ENCODE measurements at places on chromosomes 7 and 10. TPM values are rescaled to one million over a fixed set of nuclear protein-coding genes. Genes with fewer than 3 reads are reported as not detected.

NANOS1 gene
- not detected for polyA plus RNA-seq

PLXDC2 gene
- polyA plus RNA-seq, result not detected

YAE1 gene
- polyA plus RNA-seq, result 20.6 TPM

GARIN1A gene
- polyA plus RNA-seq, result not detected

EPHB6 gene
- polyA plus RNA-seq, result 10.2 TPM

TUBAL3 gene
- polyA plus RNA-seq, result not detected

BTBD16 gene
- not detected for polyA plus RNA-seq

BRAF gene
- polyA plus RNA-seq, result 8.9 TPM

SNX8 gene
- 5.6 TPM for polyA plus RNA-seq

UPK3B gene
- polyA plus RNA-seq, result not detected

HECW1 gene
- not detected for polyA plus RNA-seq

ERVW-1 gene
- polyA plus RNA-seq, result not detected

SPDYE11 gene
- 0.14 TPM for polyA plus RNA-seq

HKDC1 gene
- polyA plus RNA-seq, result 4.3 TPM

OR6B1 gene
- not detected for polyA plus RNA-seq

AKR1C4 gene
- polyA plus RNA-seq, result not detected

IRF5 gene
- 0.20 TPM for polyA plus RNA-seq

INMT gene
- polyA plus RNA-seq, result not detected

IDI2 gene
- not detected for polyA plus RNA-seq

NACAD gene
- 0.15 TPM for polyA plus RNA-seq

CDHR3 gene
- polyA plus RNA-seq, result 2.0 TPM

SBDS gene
- polyA plus RNA-seq, result 82.1 TPM

SPDYE9 gene
- not detected for polyA plus RNA-seq

CPED1 gene
- polyA plus RNA-seq, result not detected

CCDC71L gene
- 5.0 TPM for polyA plus RNA-seq

RBM20 gene
- 0.49 TPM for polyA plus RNA-seq

Measured in naive thymus-derived CD8-positive, alpha-beta T cell (primary cell).